Activated effector memory CD4-positive, alpha-beta T cell treated with anti-CD3 and anti-CD28 coated beads, Interleukin-2, amount 50 U/mL, for 16 hours (primary cell): ENCODE measurements at places on chromosomes 1 and 21.

GRCh38 chr1:156113282-156113950, 1.1 kb upstream of the LMNA start:
- DNase-seq, result no peak

DNA sequence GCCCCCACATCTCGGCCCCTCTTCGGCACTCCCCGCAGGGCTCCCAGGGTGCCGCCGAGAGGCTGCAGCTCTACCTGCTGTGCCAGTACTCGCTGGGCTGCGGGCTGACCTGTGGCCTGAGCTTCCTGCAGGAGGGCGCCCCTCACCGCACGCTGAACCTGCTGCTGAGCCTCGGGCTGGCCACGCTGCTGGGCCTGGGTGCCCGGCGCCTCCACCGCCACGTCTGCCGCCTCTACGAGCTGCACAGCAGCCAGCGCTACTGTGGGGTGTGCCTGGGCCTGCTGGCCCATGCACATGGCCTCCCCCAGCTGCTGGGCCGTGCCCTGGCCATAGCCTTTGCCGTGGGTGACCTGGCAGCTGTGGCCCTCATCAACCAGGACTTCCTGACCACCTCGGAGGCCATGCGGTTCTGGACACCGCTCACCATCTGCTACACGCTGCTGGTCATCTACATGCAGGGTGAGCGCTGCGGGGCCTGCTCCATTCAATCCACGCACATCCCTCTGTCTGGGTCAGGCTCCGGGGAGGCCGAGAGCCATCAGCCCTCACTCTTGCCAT, 1.9 kb downstream of the TMEM82 start:
- DNase-seq, result no peak

- DNase-seq, result no peak
These were observed 356.3 kb upstream of the PRMT6 start for GRCh38 chr1:106700211-106700610.

- DNase-seq, result no peak
These were observed 569.3 kb upstream of the NEGR1 start for GRCh38 chr1:72851597-72851996.

- DNase-seq, result no peak
These were observed 359.0 kb downstream of the HHAT start for GRCh38 chr1:210687582-210688279.

DNA sequence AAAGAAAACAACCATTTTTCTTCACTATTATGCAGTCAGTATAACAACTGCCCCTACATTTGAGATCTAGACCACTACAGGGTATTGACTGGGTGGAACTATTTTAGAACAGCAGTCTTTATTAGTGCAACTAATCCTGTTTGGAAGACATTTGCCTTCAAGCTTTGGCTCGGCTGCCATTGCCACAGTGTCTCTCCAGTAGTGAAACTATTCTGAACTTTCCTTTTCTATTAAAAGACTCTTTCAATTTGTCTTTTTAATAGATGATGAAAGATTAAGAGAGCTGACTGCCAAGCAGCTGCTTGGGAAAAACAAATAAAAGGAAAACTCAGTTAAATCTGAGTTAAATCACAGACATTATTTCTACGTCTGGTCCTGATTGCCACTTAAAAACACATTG, 49.3 kb downstream of the LPGAT1 start:
- DNase-seq, result no peak

- peak; percentile 64 for DNase-seq
These were observed at the start of gene GNG12 for GRCh38 chr1:67832737-67833601. Gene GNG12 (minus strand): TSS chr1:67833467. CDS start chr1:67707686, 125,781 bp downstream.

DNA sequence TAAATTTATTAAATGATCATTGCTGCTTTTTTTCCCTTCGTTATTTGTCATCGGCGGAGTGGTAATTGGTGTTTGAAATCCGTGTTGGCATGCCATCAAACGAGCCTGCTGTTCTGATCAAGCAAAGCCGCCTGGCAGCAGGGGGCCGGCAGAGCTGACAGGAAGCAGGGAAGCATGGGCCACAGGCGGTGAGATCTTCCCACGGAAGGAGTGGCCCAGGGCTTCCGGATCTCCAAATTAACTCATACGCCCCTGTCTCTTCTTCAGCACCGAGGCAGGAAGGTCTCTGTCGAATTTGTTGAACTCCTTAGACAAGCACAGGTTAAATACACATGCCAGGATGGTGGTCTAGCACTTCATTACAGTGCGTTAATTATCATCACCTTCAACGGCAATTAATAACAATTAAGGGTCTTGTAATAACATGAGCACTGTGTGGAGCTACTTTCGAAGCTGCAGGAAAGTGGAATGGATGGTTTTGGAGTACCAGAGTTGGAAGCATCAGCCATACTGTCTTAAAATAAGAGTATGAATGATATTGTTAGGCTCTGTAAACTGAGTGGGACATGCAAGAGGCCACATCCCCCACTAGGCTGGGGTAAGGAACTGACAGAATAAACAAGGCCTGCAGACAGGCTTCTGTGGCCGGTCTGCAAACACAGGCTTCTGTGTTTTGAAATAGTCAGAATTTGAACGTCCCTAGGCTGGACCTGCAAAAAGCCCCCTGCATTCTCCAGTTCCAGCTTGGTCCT, 199.4 kb upstream of the DAB1 start:
- no peak for DNase-seq

GRCh38 chr1:180229483-180230415, at the start of gene LHX4:
Gene LHX4 (plus strand): TSS chr1:180230264. CDS start chr1:180230530, 266 bp downstream.
- peak; percentile 66 for DNase-seq

- DNase-seq, result no peak
These were observed 62.5 kb downstream of the UBIAD1 start for GRCh38 chr1:11335417-11336056.

- DNase-seq, result no peak
These were observed 555.2 kb downstream of the OMA1 start for GRCh38 chr1:57991289-57991688.

DNA sequence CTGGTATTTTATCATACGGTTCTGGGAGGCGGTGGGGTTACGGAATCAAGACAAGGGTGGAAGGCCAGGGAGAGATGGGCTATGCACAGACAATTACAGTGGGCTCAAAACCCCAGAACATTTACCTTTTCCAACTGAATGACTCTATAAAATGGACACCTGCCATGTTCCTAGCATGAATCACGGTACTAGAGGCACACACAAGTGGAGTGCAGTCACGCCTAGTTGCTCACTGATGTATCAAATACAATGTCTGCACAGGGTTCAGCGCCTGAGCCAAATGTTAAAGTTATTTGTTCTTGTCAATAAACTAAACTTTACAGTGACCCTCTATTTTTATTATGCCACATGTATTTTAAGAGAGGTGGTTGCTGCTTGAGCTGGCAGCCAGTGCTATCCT, 121.4 kb downstream of the ATG4C start:
- DNase-seq, result no peak

DNA sequence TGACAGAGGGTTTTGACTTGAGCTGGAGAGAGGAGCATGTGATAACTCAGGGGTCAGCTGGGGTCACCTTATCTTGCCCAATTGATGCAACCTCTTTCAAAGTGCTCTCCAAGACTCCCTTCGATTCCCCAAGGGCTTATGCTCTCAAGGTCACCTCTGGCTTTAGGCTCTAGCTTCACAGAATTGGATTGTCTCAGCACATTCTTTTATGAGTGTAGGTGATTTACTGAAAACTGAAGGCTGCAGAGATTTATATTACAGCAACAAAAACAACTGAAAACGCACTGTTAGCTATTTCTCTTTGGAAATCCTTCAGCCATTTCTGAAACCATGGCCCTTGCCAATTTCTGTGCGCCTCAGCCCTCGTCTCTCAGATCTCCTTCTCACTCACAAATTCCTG, 34.5 kb upstream of the MAP1LC3C start:
- DNase-seq, result no peak

GRCh38 chr1:28985427-28985826, 71.1 kb downstream of the EPB41 start:
- no peak for DNase-seq

GRCh38 chr1:78884685-78885452, 121.7 kb downstream of the ADGRL4 start:
- no peak for DNase-seq

- DNase-seq, result peak; percentile 92
These were observed 28.4 kb downstream of the TMCC2 start for GRCh38 chr1:205255941-205256780.

DNA sequence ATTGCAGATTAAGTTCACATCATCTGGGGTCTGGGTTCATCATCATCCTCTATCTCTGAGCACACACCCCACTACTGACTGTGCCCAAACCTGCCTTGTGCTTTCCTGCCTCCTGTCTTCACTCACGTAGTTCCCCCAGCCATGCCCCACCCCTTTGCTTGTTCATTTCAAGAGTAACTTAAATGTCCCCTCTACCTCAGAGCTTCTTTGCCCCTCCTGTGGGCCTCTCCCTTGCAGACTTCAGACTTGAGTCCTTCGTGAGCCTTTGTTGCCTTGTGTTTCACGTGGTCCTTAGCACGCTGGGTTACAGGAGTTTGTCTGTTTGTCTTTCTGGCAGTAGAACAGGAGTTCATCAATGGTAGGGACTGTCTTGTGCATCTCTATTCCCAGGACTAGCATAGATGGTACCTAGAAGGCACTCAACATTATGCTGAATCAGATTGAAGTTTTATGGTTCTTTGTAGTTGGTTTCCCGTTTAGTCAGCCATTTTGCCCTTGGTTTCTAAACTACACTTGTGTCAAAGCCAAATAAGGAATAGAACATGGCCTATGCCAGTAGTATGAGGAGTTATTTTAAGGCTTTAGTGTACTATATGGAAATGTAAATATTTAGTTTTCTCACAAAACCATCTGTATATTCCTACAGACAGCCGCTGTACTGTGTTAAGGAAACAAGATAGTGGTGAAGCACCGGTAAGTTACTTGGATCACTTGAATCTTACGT, 86.2 kb downstream of the TTC3 start:
- DNase-seq, result no peak

DNA sequence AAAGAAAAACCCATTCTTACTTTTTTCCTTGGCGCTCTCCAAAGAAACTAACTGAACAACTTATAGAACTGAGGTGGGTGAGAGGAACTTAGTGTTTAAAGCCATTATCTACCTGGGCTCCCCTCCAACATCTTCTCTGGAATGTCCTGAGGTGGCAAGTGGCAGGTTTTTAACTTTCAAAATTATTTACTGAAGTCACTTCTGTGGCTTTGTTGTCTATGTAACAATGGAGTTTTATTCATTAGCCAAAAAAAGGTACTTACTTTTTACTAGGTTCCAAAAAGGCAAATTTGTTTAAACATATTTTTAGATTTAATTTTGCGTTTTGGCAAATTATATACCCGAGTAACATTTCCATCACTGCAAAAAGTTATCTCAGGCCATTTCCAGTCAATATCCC, 2.4 kb downstream of the ENO1 start:
- DNase-seq, result no peak

DNA sequence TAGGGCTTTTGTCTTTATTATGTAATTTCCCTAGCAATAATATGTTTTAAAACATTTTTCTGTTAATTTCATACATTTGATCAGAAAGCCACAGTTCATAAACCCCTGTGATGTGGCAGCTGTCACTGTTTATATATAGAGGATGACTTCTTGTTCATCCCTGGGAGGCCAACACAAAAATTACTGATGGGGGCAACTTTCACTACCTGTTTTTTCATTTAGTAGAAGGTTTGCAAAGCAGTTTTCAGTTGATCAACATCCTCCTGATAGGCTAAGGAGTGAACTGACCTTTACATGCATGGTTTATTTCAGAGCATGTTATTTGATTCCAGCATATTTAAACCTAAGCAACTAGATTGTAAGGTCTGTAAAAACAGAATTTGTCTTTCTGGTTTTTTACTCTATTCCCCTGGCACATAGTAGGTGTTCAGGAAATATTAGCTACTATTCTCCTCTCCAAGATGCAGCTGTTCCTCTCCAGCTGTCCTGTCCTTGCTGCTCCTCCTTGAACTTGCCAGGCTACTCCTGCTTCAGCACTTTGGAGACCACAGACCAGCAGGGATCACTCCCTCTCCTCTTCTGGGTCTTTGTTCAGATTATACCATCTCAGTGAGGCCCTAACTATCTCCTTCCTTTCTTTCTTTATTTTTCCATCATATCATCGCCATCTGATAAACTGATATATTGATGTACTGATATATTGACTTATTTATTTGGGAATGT, 54.7 kb downstream of the ROR1 start:
- no peak for DNase-seq

DNA sequence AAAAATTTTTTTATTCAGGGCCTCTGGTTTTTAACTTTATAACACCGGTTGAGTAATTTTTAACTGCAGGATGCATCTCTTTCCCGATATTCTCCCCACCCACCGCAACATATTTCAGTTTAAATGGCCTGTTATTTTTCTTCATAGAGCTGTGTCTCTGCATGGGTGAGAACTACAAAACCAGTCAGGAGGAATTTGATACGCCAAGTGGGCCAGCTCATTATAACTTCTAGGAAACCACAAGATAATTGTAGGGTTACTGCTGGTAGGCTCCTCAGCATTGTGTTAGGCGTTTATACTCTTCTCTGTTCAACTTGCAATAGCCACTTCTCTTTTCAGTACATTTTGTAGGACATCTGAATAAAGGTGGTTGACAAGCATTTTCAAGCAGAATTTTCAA, 169.7 kb downstream of the PBX1 start:
- no peak for DNase-seq

DNA sequence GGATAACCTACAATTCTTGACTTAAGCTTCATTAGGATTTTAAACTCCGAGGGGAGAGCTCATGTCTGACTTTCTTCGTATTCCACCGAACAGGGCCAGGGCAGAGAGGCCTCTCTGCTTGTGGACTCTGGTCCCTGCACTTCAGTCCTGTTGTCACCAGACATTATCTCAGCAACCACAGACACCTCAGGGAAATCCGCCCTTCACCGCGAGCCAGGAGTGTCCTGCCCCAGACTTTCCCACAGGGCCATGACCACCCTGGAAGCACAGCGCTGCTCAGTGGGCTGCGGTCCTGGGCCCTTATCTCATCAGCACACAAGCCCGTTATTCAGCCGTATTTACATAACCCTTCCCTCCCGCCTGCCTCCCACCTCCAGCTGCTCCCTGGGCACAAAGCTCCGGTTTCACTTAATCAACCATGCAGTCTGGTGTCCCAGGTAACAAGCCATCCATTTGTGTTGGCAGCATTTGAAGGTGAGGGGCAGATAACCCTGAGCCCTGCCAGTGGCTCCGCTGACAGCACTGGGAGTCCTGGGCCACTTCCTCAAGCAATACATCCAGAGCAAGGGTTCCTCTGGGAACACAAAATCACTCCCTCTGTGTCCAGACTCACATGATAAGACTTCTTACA, 122.8 kb upstream of the RAB4A start:
- DNase-seq, result no peak

GRCh38 chr1:75745276-75745675, 20.8 kb downstream of the ACADM start:
- no peak for DNase-seq
